CD4-positive, CD25-positive, alpha-beta regulatory T cell (primary cell): ENCODE measurements at places on chromosomes 11 and 22.

- no peak for DNase-seq
Observed at GRCh38 chr22:30026756-30027155, 53.5 kb upstream of the HORMAD2 start.

- DNase-seq = no peak
Observed at GRCh38 chr22:48703265-48703941, 1124.3 kb downstream of the BRD1 start.

DNA sequence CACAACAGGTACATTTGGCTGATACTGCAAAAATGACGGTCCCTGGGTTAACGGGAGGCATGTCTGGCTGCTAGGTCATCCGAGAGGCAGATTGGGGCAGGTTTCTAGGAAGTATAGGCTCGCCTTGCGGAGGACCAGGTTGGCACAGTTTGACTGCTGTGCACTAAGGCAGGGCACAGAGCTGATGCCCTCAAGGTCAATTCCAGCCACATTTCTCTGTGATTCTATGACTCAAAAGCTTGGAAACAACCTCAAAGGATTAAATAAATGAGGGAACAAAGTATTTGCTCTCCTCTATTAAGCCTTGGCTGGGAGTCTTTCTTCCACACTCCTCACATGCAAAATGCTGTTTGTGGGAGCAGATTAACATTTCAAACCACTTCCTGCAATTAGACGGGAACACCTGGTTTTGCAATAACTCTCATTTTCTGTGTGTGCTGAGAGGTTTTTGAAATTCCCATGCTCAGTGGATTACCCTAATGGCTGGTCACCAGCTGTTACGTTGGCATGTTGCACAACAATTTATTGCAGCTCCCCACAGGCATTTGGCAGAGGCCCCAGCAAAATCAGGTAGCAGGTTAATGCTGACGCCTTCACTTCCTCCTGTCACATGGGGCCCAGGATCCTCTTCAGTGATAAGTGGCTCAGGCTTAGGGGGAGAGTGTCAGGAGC lies 61.0 kb upstream of the PLET1 start:
- no peak for DNase-seq

- DNase-seq = no peak
Observed at GRCh38 chr22:36569999-36570398, 41.0 kb upstream of the EIF3D start.

- DNase-seq = no peak
Observed at GRCh38 chr11:9962722-9963121, 298.8 kb downstream of the SWAP70 start.

- no peak for DNase-seq
Observed at GRCh38 chr11:122038543-122038942, 77.5 kb downstream of the BLID start.

GRCh38 chr22:48379371-48379770 lies 1448.3 kb downstream of the BRD1 start:
- DNase-seq = no peak

DNA sequence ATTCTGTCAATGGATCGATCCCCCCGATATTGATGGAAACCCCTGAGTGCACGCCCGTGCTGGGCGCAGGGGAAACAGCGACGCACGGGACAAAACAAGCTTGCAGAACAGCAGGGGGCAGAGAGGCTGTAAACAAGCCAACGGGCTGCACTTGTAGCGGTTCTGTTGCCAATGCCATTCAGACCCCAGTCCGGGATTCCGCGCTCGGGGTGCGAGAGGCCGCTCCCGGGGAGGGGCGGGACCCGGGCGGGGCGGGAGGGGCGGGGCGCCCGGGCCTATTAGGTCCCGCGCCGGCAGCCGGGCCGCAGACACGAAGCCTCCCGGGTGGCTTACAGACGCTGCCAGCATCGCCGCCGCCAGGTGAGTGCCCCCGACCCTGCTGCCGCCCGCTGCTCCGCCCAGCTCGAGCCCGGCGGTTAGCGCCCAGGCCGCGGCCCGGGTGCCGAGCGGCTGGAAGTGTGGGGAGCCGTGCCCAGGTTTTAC lies at the start of gene BIK:
TSS of gene BIK (plus strand) at position 307 of the 483 bp plus-strand sequence. CDS start 13,273 bp downstream, outside the sequence.
- DNase-seq = peak; percentile 28

DNA sequence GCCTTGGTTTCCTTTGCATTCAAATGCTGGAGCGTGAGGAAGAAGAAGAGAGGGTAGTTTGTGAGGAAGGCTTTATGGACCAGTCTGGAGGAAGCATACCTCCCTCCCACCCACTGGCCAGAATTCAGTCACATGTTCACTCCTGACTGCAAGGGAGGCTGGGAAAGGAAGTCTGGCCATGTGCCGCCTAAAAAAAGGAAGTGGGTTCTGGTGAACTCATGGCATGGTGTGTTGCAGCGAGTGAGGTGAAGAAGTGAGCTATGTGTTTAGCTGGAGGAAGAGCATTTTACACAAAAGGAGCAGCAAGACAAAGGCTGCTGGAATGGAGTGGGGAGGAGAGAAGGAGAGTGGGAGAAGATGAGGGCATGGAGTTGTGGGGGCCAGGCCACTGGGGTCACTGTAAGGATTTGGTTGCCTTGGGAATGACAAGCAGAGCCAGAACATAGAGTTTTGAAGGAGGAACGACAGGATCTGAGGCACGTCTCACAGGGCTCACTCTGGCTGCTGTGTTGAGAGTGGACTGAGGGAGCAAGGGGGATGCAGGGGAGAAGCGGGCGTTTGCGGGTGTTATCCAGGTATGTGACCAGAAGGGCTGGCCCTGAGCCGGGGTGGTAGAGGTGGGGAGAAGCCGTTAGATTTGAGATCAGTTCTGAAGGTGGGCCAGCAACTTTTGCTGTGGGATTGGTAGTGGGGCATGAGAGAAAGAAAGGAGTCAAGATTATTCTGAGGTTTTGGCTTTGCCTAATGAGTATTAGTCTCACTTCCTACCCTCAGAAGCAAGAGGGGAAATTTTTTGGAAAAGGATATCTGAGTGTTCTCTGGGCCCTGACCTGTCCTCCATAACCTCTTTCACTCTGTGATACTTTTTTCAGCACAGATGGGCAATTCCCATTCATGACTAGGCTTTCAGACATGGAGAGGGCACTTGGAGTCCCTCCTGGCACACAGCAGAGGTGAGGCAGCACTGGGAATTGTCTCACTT lies 26.4 kb downstream of the BMAL1 start:
- peak; percentile 35 for DNase-seq

- DNase-seq = no peak
Observed at GRCh38 chr11:126175393-126175792, 36.1 kb downstream of the RPUSD4 start.

DNA sequence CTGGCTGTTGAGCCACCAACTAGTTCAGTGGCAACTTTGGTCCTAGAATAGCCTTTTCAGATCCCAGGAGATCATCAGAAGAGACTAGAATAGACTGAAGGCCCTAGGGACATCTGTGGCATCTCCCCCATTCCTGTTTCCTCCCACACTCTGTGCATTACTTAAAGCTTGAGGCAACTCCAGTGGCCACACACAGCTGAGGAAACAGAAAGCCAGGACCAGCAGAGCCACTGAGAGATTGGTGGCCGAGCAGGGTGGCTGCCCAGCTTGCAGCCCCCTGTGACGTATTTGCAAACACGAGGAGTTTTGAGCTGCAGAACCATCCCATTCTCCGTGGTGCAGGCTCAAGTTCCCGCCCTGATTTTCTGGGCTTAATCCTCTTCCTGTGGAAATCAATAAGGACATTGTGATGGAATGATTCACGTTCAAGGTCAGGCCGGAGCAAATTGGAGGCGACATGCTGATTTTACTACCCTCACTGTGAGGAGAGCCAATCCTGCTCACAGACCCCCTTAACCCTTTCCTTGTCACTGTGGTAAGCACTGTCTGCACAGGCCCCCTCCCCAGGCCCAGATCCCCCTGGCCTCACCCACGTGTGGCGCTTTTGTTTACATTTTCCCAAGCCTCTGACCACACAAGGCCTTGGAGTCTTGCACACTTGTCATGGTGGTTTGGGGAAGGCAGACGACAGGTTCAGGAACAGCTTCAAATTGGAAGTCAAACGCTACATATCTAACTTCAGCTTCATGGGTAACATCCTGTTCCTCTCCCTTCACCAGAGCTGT lies 69.1 kb upstream of the MYOD1 start:
- DNase-seq = no peak

DNA sequence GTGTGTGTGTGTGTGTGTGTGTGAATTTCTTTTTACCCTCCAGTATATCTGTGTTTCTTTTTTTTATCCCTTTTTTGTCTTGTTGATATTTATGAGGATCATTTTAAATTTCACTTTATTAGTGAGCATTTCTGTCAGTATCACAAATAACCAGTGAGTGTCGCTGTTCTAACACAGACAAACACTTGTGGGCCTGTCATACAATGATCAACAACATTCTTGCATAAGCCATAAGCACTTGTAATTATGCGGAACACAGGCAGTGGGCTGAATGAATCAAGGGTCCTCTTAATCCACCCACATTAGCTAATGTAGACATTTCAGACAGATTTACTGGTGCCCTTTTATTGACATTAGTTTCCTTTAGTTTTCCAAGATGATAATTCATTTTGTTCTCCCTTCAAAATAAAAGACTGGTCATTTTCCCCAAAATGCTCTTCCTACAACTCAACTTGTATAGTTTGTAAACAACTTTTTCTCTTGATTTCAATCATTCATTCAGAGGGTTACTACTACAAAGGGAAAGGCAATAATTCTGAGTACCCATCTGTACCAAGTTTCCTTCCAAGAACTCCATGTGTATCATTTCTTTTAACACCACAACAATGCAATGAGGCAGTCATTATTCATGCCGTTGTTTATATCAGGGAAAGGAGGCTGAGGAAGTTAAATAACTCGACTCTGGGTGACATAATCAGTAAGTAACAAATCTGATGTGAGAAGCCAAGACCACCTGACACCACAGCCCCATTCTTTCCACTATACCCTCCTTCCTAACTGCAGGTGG lies 34.5 kb upstream of the ANO3 start:
- DNase-seq = no peak

- peak; percentile 78 for DNase-seq
Observed at GRCh38 chr11:64894070-64894811, 15.8 kb upstream of the EHD1 start.

- no peak for DNase-seq
Observed at GRCh38 chr11:21104641-21105040, 435.3 kb downstream of the NELL1 start.

GRCh38 chr11:13091373-13091772 lies 82.3 kb downstream of the RASSF10 start:
- no peak for DNase-seq

DNA sequence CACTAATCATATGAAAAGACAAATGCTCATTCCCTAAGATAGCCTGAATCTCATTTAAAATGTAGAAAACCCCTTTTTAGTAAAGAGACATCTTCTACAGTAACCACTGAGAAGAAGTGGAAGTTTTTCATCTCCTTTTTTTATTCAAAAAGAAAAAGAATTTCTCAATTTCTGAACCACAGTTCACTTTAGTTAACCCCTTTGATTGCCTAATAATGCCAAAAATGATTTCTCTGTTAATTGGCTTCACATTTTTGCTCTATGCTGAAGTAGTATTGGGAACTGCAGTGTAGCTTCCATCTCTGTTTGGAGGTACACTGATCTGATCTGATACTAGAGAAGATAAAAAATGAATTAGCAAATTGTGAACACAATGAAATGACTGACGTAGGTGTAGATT lies 58.3 kb downstream of the CD44 start:
- no peak for DNase-seq

DNA sequence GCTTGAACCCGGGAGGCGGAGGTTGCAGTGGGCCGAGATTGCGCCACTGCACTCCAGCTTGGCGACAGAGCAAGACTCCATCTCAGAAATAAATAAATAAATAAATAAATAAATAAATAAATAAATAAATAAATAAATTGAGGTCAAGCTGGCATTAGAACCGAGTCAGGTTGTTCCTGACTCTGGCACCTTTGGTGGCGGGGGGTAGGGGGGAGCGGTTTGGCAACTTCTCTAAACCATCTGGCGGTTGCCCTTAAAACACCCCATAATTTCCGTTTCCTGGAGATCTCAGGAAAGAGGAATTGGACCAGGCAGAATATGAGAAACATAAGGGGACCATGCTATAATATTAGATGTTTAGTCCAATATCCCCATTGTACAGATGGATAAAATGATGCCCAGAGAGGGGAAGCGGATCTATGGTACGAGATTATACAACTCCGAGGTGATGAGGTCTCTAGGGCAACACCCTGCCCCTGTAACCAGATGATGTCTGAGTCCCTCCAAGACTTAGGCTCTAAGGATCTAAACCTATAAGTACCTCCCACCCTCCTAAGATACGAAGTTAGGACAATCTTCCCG lies 785 bp downstream of the CLPB start:
- DNase-seq = no peak

DNA sequence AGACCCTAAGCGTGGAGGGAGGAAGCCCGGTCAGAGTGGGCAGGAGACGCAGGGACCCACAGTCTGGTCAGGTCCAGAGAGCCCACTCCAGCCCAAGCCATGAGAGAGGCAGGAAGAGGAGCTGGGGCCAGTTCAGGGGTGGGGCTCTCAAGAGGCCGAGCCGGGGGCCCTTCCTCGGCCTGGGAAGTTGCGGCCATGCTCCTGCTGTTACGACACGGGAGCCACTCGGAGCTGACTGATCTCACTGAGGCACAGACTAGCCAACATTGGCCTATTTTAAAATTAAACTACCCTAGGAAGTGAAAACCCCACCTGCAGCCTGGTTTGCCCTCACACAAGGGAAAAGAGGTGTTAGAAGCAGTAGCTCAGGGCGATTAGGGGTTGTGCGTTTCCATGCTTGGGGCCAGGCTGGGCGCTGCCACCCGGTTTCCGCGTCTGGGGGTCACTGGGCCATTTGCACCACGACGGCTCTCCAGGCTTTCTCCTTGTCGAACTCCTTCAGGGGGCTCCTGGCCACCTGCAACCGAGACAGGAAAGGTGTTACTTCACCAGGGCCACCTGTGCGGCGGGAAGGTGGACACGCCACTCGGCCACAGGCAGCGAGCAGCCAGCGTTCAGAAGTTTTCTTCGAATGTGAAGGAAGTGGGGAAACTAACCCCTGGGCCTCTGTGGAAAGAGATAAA lies 3.2 kb upstream of the TTLL8 start:
- DNase-seq = no peak

GRCh38 chr11:95143106-95143681 lies 53.5 kb downstream of the ENDOD1 start:
- no peak for DNase-seq

- no peak for DNase-seq
Observed at GRCh38 chr11:122336706-122337105, 220.7 kb upstream of the BLID start.

- no peak for DNase-seq
Observed at GRCh38 chr11:81602508-81602907, 1131.2 kb downstream of the FAM181B start.
